ENCODE measurements at places on chromosomes 7 and 10.

GRCh38 chr7:47458057-47458456, 123.9 kb downstream of the TNS3 start:
- no peak for DNase-seq

- DNase-seq = no peak
Observed at GRCh38 chr10:108393089-108393488, 1228.6 kb upstream of the SORCS1 start.

- DNase-seq = no peak
Observed at GRCh38 chr7:112358513-112358912, 91.7 kb upstream of the IFRD1 start.

DNA sequence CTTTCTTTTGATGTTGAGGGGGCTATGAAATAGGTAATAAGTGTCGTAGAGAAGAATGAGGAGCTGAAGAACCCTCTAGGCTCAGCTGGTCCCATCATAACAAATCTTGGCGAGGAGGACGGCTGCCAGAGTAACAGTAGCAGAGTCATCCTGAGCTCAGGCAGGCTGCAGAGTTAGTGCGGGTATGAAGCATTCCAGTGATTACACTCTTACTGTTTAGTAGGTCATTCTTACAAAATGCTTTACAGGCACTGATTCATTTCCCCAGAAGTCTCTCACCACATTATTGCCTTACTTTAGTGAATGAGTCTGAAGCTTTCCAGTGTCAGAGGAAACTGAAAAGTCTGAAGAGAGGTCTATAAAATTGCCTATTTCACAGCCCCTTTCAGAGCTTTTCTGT, 43.9 kb upstream of the GPR158 start:
- no peak for DNase-seq

DNA sequence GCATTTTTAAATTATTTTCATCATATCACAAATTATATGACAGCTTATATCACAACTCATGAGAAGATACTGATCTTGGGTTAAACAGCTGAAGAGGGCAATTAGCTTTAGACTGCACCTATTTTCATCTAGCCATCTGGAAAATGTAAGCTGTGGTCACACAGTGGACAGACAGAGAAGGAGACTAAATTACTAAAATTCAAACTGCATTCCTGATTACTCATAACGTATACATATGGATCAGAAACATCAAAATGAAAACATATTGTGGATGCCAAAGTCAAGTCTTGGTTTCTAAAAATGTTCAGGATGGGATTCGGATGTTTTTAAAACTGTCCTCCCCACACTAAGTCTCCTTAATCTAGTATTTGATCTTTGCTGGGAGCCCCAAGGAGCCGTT, 6.6 kb downstream of the BBIP1 start:
- no peak for DNase-seq

DNA sequence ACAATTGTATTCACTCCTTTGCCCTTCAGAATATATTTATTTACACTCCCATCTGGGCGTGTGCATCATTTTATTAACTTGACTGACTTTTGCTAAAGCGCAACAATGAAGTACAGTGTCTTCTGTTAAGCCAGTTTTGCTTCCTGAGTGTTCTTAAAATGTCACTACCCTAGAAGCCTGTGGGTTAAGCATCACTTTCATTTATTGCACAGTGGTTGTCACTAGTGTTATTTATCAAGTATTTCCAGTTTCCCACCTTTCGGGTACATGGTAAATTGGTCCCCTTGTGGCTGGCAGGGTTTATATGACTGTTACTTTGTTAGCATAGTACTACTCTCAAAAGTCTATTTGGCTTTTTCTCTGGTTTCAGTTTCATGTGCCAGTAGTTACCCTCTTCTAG, 3.3 kb downstream of the HILPDA start:
- DNase-seq = no peak

DNA sequence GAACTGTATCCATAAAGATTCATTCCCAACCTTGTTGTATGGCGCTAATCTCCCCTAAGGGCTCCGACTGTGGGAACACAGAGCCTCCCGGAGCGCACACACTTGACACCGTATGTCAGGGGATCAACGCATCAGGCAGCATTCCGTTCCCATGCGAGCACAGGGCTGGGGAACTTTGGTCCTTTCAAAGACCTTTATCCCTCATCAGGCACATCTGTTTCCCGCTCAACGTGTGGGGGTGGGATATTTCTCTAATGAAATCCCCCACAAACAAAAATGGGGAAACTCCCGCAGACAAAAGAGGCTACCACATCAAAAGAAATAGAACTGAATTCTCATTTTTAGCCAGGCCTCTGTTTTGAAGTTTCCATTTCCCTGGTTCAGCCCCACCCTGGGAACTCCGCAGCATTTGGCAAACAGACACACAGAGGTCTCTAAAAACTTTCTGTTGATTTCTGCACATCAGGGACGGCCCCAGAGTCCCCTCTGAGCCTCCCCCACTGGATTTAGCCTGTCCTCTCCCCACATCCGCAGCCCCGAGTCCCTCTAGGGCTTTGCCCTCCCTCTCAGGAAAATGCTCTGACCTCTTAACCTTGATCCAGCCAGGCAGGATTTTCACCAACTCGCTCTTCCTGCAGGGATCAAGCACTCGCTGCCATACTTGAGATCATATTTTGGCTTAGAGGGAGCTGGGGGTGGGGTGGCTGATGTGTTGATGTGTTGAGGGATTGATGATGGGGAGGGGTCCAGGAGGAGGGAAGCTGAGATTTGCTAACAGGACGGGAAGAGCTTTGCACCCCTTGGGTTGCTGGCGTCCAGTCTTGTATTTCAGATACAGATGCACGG, 6.6 kb downstream of the CPA5 start:
- DNase-seq = no peak

- no peak for DNase-seq
Observed at GRCh38 chr10:16952080-16952479, 134.9 kb upstream of the RSU1 start.

DNA sequence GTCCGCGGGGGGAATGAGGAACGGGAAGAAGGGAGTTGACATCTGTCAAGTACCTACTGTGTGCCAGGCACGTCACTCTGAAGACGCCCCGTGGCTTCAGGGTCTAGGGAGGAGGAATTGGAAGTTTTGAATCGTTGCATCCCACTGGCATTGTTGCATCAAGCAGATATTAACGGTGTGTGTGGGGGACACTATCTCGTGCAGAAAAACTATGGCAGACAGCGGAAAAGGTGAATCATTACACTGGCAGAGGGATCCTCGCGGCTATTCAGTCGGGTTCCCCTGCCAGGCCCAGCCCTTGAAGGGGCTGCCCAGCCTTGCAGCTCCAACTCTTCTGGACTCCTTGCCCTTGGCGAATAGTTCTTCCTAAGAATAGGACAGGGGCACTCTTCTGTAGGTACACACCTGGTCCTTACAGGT, 1.0 kb upstream of the KIAA1549 start:
- no peak for DNase-seq

DNA sequence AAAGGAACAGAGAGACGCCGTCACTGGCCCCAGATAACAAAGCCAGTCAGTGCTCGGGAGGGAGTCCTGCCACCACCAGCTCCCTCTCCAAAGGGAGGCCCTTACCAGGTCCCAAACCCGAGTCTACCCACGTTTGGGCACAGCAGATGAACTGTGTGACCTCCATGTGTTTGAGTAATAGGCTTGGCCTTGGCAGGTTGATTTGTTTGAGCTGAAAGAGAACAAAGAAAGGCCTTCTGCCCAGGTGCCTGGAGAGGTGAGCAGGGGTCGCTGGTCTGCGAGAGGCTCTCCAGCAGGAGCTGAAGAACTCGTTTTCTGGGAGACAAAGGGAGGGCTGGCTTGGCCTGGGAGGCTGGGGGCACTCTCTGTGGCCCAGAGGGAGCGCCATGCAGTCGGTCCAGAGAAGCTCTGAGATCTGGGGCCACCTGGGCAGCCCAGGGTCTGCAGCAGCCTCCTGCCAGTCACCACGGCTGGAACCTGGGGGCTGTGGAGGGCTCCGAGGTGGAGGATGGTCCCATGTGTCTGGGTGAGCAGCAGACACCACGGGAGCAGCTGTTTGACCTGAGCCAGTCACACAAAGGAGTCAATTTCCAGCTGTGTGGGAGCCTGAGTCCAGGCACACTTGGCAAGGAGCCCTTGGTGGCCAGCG, 99.7 kb downstream of the PAXIP1 start:
- DNase-seq = no peak

DNA sequence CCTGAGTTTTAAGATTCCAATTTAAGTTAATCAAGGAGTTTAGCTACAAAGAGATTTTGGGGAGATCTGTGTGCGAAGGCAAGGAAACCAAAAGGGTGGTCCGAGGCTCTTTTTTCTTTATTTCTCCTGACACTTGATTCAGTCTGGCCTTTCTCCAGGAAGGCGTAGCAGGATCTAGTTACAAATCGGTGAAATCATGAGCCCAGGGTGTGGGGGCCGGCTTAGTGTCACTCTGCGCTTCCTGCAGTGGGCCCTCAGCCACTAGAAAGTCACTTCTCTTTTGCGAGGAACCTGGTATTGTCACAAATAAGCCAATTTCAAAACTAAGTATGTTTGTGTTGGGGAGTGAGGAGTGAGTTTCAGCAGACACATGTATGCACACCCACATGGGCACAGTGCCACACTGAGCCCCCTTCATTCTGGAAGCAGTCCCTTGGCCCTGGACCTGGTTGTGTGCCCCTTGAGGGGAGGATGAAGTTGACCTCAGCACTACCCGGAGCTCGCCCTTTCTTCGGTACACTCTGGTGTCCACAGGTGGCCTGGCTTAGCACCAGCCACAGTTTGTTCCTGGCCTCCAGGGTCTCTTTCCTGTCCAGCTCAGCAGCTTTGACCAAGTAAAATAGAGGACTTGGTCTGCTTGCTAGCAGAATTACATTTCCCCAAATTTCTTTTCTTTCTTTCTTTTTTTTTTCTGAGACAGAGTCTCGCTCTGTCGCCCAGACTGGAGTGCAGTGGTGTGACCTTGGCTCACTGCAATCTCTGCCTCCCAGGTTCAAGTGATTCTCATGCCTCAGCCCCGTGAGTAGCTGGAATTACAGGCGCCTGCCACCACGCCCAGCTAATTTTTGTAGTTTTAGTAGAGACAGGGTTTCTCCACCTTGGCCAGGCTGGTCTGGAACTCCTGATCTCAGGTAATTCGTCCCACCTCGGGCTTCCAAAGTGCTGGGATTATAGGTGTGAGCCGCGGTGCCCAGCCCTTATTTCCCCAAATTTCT, 84.0 kb upstream of the BTBD16 start:
- no peak for DNase-seq

Measured in CD4-positive, alpha-beta T cell treated with Interleukin-15 for 1 hour (primary cell).